ENCODE measurements at places on chromosomes 6 and 20. TPM values are rescaled to one million over a fixed set of nuclear protein-coding genes. Genes with fewer than 3 reads are reported as not detected.

The ULBP1 gene
- total RNA-seq, result 2.0 TPM

The THBS2 gene
- 8.8 TPM for total RNA-seq

The SLC17A1 gene
- total RNA-seq, result not detected

The LY86 gene
- 20.2 TPM for total RNA-seq

The POM121L2 gene
- total RNA-seq, result not detected

The MMP24 gene
- 5.3 TPM for total RNA-seq

The R3HDML gene
- total RNA-seq, result not detected

The CFAP206 gene
- 3.9 TPM for total RNA-seq

The GNMT gene
- total RNA-seq, result 2.4 TPM

The OR2H1 gene
- total RNA-seq, result not detected

The TBXT gene
- not detected for total RNA-seq

The HAO1 gene
- not detected for total RNA-seq

The MMUT gene
- 21.9 TPM for total RNA-seq
